ENCODE measurements at places on chromosomes 7 and 10. TPM values are rescaled to one million over a fixed set of nuclear protein-coding genes. Genes with fewer than 3 reads are reported as not detected.
A peak's percentile ranks its signal among the peaks of the same experiment; 100 is the strongest.

- DNase-seq: no peak
Observed at GRCh38 chr7:107687656-107688055, 27.0 kb downstream of the SLC26A4 start.

DNA sequence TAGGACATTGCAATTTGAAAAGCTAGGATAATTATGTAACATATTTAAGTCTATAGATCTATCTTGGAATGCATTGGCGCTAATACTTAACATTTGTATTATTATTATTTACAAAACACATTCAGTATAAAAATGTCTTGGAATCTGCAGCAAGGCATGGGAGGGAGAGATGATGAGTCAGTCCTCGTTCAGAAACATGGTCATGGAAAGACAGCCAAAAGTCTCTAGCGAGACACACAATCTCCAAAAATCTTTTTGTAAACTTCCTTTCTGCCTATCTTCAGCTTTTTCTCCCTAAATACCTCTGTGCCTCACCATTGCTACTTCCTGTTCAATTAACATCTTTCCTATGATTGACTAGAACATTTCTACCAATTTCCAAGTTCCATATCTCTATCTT lies 188.4 kb upstream of the CACNA2D1 start:
- DNase-seq: no peak

GRCh38 chr10:49663596-49663995 lies 15.9 kb upstream of the C10orf53 start:
- no peak for DNase-seq

- peak; percentile 22 for DNase-seq
Observed at GRCh38 chr7:38584443-38585210, 46.5 kb downstream of the AMPH start.

DNA sequence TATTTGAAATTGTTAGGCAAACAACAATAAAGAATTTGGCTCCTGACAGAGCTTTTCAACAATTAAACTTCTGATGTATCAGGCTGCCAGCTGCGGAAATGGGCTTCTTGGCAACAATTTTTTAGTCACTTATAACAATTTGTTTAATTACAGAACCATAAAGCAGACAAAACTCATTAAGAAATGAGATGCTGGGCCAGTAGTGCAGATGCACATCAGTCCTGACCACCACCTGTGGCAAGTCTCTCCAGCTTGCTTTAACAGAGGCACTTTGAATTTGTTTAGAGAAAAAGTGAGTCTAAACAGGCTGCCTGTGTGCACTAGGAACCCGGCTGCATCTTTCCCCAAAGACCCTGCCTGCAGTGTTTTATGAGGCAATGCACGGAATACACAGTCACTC lies 1124.4 kb downstream of the NXPH1 start:
- DNase-seq: no peak

GRCh38 chr10:98460837-98461499 lies 14.2 kb upstream of the HPS1 start:
- DNase-seq: no peak

DNA sequence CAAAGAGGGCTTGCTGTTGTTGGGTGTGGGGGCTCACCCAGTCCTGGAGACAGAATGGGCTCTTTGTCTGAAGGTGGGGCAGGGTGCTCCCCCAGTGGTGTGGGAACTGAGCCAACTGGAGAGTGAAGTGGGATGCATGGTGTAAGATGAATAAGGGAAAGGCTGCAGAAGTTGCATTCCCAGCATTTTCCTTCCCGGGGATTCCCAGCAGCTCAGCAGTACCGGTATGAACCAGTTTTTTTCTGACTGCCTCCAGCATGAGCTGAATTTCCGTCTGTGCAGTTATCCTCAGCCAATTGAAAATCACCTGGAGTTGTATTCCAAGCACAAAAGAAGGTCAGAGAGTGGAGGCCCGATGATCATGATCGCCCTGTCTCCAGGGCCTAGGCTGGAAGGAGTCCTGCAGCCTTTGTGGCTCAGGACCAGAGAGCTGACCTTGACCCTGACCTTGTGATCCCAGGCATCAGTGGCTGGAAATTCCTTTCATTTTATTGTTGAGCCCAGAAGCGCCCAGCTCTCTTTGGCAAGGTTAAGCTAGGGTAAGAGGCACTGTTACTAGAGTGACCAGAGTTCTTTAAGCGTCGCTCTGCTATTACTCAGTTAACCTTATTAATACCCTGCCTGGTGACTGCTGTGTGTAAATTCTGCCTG lies 33.4 kb downstream of the OGDH start:
- DNase-seq: peak; percentile 77

DNA sequence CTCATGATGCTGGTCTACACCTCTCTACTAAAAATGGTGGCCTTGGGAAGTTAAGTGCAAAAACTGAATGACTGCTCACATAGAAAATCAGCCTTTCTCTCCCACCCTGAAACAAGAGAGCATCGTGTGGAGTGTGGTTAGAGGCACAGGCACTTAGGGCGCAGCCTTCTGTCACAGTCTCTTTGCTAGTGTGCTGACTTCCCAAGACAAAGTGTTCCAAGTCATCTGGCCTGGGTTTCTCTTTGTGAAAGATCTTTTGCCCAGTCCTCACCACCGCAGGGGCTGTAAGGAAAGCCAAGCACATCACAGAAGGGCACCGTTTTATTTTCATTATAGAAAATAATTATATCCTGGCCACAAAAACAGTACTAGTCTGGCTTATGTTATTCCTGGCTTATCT lies 12.5 kb downstream of the STN1 start:
- no peak for DNase-seq

DNA sequence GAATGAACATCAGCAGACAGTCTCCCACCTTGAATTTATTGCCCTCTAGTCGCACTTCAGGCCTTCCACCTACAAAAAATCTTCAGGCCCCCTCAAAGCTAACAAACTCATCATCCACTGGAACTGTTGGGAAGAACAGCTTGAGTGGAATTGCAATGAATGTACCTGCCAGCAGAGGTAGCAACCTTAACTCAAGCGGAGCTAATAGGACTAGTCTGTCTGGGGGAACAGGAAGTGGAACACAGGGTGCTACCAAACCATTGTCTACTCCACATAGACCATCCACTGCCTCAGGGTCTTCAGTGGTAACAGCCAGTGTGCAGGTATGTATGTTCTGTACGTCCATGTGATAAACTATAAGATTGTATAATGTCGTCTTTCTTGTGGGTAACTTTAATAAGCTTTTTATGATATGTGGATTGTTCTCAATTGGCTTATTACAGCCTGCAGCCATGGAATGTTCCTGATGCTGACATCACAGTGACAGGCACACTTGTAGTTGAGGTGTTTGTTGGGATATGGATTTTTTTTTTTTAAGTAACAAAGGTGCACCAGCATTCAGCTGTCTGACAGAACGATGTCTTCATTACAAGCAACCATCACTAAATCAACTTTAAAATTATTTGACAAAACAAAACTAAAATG lies 53.3 kb downstream of the UBN2 start:
- no peak for DNase-seq

GRCh38 chr10:117463545-117463920 lies 79.0 kb upstream of the EMX2 start:
- no peak for DNase-seq

DNA sequence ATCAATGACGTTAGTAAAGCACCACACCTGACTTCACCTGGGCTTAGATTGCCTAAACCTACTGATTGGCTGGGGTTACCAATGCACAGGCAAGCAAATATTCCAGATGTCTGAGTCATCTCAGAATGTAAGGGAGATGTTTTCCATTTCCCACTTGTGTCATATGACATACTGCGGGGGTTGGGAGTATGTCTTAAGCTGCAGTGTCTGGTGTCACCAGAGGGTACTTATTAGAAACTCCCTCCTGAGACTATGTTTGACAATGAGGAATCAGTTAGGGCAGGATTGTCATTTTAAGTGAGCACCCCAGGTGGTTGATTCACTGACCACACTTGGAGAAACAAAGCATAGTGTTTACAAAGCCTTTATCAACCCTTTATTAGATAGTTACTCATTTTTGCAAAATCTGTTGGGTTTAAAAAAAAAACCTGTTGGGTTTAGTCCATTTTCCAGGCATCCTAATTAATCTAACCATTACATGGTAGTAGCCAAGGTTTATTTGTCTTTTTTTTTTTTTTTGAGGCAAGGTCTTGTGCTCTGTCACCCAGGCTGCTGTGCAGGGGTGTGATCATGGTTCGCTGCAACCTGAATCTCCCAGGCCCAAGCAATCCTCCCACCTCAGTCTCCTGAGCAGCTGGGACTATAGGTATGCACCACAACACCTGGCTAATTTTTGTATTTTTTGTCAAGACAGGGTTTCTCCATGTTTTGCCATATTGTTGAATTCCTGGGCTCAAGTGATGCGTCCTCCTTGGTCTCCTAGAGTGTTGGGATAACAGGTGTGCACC lies 72.5 kb downstream of the CDK6 start:
- DNase-seq: no peak

GRCh38 chr10:95441547-95441923 lies 119.6 kb downstream of the SORBS1 start:
- DNase-seq: no peak

GRCh38 chr7:138982204-138982623 lies 1.0 kb upstream of the KIAA1549 start:
- DNase-seq: no peak

DNA sequence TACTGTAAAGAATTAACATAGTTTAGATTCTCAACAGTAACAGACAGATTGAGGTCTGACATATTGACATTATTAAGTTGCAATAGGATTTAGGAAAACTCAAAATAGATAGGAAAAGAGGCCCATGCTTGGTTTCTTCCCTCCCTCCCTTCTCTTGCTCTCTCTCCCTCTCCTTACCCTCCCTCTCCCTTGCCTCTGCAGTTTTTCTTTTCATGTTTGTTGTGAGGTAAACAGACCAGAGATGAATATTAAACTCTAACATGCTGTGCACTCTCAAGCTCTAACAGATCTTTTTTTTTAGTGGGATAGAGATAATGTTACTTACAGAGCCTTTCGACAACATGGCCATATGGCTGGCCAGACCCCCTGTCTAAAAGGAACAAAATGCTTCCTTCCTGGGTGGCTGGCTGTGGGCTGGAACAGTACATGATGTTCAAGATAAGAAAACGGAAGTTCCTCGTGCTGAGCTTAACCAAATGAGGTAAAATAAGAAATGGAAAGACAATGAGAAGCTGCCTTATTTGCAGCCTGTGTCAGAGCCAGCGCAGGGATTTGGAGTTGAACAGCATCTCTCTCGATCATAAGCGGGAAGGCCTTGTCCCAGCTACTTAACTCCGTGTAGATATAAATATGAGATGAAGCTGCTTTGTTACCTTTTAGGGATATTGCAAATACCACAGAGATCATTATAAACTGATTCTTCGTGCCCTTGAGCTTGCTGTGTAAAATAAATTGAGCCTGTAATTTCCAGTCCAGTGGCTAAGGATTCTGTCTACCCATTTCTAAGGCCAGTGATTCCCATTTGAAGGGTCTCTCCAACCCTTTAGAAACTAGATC lies 391.9 kb upstream of the NPVF start:
- DNase-seq: no peak

GRCh38 chr7:107506674-107507339 lies 37.0 kb downstream of the GPR22 start:
- no peak for DNase-seq

DNA sequence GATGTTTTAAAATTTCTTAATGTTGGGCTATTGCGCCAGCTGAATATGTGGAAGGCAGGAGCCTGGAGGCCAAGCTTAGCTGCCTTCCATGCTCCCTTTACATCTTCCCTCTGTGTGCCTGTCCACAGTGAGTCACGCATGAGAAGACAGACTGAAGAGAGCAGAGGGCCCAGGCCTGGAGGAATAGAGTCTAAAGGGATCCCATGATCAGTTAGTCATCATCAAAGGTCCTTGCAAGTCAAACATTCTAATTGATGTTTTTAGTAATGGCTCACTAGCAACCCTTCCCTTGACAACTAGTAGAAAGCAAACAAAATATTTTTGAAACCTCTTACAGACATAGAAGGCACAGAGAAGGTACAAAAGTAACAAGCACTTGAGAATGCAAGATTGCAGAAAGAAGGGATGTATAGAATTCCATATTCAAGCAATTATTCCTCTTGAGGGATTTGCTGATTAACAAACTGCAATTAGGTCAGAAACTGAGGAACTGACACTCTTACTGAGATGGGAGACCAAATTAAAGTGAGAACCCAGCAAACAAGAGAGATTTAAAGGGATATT lies 30.7 kb upstream of the APBB1IP start:
- DNase-seq: no peak

GRCh38 chr10:110725801-110726630 lies 81.9 kb downstream of the RBM20 start:
- DNase-seq: no peak

The GNAT3 gene
- polyA plus RNA-seq: not detected

The SEMA3C gene
- 230 TPM for polyA plus RNA-seq

The RELN gene
- 3.4 TPM for polyA plus RNA-seq

The MRLN gene
- 161 TPM for polyA plus RNA-seq

The DDC gene
- 0.45 TPM for polyA plus RNA-seq

Data from muscle of arm (tissue), 14 donors.